Stimulated activated CD8-positive, alpha-beta memory T cell treated with anti-CD3 and anti-CD28 coated beads, Interleukin-2, amount 100 ng/mL, for 1 hour (primary cell): ENCODE measurements at places on chromosomes 7 and 10.

GRCh38 chr7:110204527-110204926, 886.4 kb upstream of the LRRN3 start:
- DNase-seq, result no peak

- no peak for DNase-seq
These were observed 76.8 kb downstream of the LANCL2 start for GRCh38 chr7:55441774-55442522.

DNA sequence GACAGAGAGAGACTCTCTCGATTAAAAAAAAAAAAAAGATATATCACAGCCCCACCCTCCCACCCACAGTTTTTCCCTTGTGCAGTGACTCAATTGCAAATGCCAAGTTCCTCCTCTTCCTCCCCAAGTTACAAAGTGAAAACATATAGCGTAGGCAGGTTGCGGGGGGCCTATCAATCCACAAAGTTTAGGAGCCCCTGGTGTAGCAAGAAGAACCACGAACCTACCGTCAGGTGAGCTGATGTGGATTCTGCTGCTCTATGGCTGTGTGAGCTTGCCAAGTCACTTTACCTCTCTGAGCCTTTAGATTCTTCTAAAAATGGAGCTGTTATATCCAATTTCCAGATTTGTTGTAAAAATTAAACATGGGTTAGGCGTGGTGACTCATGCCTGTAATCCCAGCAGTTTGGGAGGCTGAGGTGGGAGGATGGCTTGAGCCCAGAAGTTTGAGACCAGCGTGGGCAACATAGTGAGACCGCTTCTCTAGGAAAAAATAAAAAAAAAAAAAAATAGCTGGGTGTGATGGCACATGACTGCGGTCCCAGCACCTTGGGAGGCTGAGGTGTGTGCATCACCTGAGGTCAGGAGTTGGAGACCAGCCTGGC, 8.2 kb upstream of the RHBDD2 start:
- no peak for DNase-seq

GRCh38 chr10:26741368-26741767, 43.9 kb downstream of the PDSS1 start:
- no peak for DNase-seq

GRCh38 chr10:122132882-122133565, 138.1 kb upstream of the BTBD16 start:
- DNase-seq, result no peak

- DNase-seq, result no peak
These were observed 511.0 kb upstream of the COBL start for GRCh38 chr7:51827631-51828030.

GRCh38 chr7:29328811-29329210, 134.2 kb downstream of the CHN2 start:
- no peak for DNase-seq

- no peak for DNase-seq
These were observed 499.6 kb downstream of the MAGI2 start for GRCh38 chr7:78953726-78954363.

DNA sequence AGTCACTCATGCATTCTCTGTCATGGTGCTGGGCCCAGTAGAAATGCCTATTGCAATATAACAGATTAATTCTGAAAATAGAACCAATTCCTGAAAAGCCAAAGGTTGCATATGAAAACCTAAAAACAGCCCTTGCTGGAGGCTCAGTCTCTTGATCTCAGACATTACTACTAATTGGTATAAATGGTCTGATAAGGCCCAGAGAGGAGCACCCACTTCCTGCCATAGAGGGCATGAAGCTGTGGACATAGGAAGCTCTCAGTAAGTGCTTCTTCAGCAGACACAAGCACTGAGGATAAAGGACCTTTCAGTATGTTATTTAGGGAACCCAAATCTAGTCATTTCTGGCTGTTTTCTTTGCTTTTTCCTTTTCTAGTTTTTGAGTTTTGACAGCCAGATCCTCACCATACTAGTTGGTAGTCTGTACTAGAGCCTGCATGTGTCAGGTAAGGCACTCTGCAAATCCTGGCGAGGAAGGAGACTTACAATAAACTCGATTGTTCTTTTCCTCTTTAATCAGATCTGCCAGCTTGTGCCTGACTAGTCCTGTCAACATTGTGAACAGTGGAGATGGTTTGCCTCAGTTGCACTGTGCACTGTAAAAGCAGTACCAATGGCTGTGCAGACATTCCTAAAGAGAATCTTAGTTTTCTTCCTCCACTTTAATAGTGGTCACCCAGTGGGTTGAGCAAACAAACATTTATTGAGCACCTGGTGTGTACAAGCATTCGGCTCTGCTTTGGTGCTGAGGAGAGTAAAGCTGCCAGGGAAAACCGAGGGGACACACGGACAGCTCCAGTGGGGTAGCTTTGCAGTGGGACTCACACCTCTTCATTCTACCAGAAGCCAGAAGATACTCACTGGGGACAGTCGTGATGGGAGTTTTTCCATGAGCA, 140.9 kb downstream of the CHN2 start:
- no peak for DNase-seq

DNA sequence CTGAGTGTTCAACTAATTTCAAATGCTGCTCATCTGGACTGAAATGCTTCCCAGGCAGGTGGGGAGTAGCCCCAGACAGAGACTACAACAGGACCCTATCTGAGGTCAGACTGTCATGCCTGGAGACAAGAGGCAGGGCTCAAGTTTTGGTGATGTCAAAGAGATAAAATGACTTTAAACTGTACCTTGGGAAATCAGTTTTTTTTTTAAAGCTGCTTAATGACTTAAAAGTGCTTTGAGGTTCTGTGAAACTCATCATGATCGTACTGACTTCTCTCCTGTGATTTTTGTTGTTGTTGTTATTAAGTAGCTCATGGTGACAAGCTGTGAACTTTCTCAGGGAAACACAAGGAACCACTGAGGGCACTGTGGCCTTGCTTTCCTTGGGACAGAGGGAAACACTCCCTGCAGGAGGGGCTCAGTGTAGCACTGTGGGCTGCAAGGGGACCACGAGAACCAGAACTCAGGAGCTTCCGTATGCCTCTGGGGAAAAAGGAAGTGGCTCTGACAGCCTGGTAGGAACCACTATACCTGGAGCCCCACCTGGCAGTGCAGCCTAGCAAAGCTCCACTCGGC, 9.5 kb downstream of the HIPK2 start:
- no peak for DNase-seq

GRCh38 chr10:3415038-3415736, 242.6 kb upstream of the PITRM1 start:
- no peak for DNase-seq

GRCh38 chr10:24428410-24428782, 219.5 kb downstream of the KIAA1217 start:
- DNase-seq, result no peak

GRCh38 chr7:132249256-132249971, 326.9 kb downstream of the PLXNA4 start:
- DNase-seq, result no peak

GRCh38 chr7:157280216-157280841, 56.5 kb upstream of the DNAJB6 start:
- no peak for DNase-seq

- DNase-seq, result no peak
These were observed 502.2 kb downstream of the ARL4A start for GRCh38 chr7:13189668-13190067.

GRCh38 chr7:124840435-124840834, 74.8 kb upstream of the GPR37 start:
- no peak for DNase-seq

GRCh38 chr7:26510231-26510957, 218.7 kb downstream of the SNX10 start:
- DNase-seq, result no peak

DNA sequence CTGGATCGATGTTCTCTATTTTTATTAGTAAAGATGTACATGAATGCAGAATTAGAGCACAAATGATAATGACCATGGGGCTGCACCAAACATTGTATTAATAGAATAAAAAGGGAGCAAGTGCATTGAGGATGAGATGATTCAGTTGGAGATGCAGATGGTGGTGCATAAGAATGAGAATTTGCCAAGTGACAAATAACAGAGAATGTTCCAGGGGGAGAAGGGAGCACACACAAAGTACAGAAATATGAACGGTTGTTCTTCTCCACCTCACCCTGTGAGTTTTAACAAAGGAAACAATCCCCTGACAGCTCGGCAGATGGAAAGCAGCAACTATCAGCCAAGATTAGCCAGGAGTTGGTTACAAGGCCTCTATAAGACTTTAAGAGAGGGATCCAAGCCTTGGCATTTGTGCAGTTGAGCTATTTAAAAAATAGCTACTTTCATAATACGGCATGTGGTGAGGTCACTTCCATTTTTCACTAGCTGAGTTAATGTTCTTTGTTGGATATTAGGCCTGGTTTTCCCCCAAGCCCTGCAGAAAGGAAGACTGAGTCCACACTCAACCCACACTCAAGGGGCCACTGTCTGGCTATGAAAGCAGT, 462.5 kb downstream of the TNS3 start:
- no peak for DNase-seq

DNA sequence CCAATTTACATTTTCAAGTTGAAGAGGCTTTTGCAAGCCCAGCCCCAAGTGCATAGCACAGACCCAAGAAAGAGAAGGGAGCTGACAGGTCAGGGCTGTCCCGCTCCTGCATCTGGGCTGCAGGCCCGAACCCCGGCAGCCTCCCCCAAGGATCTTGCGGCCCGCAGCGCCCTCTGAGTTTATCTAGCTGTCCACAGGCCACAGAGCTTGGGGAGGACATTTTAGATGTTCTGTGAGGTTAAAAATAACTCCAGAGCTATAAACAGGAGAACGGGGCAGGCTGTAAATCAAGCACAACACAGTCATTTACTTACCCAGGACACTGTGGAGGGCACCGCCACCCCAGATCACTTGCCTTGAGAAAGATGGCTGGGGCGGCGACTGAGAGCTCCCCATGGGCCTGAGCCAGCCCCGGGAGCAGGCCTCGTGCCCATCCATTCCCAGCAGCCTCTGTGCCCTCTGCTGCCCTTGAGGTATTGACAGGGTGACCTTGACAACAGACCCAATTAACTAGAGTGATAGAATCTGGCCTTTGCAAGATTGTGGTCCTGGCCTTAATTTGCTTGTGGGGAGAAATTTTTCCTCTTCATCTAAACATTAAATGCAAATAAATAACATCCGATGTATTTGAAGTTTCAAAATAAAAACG, 563.0 kb downstream of the TCERG1L start:
- no peak for DNase-seq

DNA sequence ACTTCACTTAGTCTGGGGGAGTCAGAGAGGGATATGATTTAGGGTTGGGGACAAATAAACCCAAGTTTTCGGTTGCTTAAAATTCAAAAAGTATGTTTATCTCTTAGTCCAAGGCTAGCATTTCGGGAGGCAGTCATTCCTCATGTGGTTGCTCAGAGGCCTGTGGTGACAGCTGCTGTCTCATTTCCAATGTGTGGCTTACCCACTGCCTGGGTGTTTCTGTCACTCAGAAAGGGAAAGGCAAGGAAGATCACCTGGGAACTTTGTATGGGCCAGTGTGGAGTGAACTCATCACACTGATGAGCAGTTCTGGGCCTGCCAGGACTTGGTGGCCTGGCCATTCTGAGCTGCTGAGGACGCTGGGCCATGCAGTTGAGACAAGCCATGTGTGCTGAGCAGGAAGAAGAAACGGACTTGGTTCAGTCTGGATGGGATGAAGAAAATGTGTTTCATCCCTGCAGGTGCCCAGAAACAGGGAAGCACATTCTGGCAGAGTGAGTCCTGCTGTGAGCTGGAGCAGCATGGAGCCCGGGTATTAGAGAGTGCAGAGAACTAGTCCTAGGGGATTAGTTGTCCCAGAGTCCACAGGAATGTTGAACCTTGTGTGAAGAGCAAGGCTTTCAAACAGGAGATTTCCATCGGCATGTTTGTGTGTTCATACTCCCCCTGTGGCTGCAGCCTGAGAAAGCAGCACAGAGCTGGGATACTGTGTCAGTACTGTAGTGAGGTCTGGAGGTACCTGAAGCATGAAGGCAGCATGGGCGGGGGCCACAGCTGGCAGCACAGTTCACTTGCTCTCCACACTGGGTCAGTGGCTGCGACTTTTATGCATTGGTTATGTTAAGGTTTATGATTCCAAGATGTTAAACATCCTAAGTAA, 211.1 kb upstream of the IGFBP3 start:
- no peak for DNase-seq

GRCh38 chr7:150311711-150312110, 11.4 kb upstream of the LRRC61 start:
- no peak for DNase-seq

DNA sequence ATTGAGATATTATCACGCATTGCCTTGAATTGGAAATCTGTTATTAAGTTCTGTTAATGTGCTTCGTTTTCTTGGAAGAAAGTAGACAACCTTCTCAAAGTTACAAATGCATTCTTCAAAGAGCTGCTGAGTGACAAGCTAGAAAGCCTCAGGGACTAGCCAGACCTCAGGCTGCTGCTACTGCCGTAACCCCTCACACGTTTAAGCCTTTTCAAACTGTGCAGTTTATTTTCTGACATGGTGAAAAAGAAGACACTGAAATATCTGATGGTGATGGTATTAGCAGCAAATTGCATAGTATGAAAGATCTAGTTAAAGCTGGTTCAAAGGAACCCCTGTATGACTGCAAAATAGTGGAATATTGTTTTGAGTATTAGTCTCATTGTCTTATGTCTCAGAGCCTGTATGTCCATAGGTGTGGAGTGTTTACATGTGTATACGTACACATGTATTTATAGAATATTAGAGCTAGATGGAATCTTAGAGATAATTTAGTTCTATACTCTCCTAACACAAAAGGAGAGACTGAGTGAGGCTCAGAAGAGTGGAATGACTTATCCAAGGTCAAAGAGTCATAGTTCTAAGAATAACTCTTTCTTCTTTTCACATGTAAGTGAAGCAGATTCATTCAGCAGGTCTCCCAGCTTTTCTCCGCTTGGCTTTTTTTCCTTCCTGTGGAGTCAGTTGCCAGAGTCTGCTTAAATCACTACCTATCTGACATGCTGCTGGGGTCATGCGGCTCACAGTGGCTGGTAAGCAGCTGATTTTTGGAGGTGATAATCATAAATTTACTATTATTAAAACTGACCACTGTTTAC, 431.9 kb downstream of the PLXDC2 start:
- DNase-seq, result no peak

DNA sequence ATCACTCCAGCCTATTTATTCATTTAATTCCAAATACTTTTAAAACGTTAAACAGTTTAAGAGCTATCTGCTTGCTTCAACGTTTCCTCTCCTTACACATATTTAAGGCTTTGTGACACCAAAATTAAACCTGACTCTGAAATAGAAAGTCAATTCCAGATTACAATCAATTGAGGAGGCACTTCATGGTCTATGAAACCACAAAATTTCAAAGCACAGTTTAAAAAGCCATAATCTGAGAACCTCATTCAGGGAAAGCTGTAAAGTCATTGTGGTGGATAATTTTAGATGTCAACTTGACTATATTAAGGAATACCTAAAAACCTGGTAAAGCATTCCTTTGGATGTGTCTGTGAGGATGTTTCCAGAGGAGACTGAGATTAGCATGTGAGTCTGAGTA, 6.2 kb downstream of the SNX13 start:
- no peak for DNase-seq

- no peak for DNase-seq
These were observed 58.1 kb downstream of the FHIP2A start for GRCh38 chr10:114879541-114880158.

GRCh38 chr10:45424668-45425404, 50.8 kb downstream of the ALOX5 start:
- DNase-seq, result no peak
